Activated CD4-positive, CD25-positive, alpha-beta regulatory T cell treated with anti-CD3 and anti-CD28 coated beads, Interleukin-2, amount 50 U/mL, for 16 hours (primary cell): ENCODE measurements at places on chromosomes 16 and 17.

DNA sequence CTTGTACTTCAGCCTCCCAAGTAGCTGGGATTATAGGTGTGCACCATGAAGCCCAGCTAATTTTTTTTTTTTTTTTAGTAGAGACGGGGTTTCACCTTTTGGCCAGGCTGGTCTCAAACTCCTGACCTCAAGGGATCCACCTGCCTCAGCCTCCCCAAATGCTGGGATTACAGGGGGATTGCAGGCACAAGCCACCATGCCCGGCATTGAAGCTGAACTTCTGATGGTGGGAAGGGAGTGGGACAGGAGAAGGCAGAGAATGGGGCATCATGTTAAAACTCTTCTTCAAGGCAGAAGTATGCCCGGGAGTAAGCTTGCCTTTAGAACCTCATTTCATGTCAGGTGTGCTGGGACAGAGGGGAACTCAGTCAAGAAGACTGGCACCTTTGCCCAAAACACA is 48.6 kb upstream of the ZFHX3 start:
- no peak for DNase-seq

GRCh38 chr16:17312094-17312710 is 158.6 kb downstream of the XYLT1 start:
- no peak for DNase-seq

- DNase-seq = no peak
Measured at GRCh38 chr17:4559966-4560365, 411 bp downstream of the GGT6 start.

DNA sequence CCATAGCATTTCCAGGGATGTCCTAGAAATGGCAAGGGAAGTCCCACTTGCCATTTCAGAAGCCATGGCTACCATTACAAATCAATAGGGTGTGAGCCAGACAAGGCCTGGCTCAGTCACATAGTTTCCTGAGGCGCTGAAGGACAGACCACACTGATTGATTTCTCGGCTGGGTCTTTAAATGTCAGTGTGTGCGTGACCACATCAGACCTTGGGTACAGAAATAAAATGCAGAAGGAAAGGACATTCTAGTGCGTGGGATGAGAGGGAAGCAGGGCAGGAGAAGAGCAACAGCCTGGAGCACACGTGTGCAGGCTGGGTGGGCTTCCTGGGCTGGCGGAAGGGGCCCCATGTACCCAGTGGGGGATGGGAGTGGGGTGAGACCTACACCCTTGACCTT is 58.7 kb upstream of the LYRM9 start:
- no peak for DNase-seq

DNA sequence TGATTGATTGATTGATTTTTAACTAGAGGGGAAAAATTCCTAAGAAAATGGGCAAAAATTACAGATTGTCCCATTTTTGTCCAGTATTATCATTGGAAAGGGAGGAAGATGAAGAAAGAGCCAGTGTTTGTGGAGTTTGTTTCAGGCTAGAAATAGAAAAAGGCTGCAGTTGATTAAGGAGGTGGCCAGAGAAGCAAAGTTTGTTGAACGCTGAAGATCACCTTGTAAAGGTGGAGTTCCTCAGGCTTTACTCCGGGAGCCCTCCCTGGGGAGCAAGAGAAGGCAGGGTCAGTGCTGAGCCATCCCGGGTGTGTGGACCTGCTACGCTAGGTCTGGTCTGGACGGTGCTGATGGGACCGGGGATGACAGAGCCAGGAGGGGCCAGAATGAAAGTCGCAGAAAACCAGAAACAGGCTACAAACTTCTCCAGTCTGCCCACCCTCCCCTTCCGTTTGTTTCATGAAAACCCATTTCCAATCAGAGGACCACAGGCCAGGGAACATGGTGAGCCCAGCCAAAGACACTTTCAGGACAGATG is 222.6 kb upstream of the FOXF1 start:
- no peak for DNase-seq

DNA sequence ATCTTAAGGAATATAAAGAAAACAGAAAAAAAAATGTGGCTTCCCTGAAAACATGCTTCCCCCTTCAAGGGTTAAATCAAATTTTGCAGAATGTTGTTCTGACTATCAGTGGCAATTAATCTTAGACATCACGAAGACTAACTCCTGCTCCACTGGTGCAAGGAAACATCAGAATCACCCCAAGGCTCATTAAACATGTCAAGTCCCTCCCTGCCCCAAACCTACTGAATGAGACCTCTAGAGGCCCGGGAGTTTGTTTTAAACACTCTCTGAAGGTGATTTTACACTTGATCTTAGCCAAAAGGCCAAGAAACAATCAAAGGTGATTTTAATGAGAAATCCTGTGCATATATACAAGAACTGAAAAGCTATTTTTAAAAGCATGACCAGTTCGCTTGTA is 18.3 kb downstream of the PSME3IP1 start:
- no peak for DNase-seq

DNA sequence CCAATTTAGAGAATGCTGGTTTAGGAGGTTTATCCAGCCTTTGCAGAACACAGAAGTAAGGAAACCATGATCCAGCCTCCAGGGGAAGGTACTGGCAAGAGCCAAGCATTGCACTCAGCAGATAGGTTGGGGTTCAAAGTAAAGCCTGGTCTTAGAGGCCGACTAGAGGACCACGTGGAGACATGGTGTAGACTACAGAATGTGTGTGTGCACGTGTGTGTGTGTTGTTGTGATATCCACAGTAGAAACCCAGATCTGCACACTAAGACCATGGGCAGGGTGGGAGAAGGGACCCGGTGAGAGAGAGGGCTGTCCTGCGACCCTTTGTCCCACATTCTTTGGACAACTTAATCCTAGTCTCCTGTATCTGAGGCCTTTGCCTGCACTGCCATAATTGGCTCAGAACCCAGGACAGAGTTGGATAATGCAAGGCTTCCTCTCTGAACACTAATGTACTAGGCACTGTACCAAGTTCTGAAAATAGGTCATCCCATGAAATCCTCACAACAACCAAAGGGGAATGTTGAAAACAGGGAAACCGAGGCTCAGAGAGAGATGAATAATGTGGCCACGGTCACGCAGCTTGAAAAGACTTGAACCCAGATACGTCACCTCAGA is 325.1 kb upstream of the HSBP1 start:
- DNase-seq = no peak

DNA sequence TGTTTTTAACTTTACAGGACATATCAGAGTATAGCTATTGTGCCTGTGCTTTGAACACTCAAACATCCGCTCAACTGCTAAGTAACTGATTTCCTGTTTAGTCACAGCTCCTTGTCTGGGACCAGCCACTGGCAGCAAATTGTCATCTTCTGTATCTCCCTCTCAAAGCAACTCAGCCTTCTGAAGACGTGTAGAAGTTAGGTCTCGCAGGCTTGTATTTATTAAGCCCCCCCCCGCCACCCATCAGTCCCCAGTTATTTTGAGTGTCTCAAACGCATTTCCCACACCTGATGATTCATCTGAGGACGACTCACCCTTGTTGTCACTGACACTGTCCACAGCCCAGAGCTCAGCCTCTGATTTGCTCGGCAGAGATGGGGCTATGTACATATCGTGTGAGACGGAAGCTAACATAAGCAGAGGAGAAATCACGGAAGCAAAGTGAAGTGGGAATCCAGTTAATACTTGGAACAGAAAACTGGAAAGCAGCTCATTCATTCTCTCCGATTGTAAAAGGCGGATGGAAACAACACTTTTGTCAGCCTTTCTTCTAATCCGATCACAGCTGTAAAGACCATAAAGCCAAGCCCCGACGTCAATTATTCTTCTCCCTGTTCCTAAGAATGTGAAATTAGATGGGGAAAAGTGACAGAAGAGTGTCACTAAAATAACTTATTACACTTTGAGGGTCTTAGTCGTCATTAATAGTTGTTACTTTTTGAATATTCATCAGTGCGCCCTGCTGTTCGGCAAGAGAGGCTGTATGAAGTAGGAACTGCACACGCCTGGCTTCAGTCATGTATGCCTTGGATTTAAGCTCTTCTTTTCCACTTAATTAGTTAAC is 64.2 kb downstream of the PITPNC1 start:
- DNase-seq = peak; percentile 52

DNA sequence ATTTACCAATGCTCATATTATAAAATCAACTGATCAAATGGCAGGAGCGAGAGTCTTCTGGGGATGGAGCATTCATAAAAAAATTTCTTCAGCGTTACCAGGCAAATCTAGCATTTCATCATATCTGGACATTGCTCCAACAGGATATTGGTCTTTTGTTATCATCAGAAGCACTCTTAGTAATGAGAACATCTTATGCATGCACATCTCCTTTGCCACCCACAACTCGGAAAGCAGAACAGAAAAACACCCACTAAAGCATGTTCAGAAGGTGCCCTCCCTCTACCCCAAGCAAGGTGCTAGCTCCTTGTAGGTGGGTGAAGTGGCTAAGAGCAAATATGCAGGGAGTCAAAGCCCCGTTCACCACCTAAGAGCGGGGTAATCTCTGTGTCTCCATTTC is 18.9 kb downstream of the ARHGAP17 start:
- DNase-seq = no peak

- no peak for DNase-seq
Measured at GRCh38 chr17:78384479-78385175, 6.2 kb downstream of the PGS1 start.

DNA sequence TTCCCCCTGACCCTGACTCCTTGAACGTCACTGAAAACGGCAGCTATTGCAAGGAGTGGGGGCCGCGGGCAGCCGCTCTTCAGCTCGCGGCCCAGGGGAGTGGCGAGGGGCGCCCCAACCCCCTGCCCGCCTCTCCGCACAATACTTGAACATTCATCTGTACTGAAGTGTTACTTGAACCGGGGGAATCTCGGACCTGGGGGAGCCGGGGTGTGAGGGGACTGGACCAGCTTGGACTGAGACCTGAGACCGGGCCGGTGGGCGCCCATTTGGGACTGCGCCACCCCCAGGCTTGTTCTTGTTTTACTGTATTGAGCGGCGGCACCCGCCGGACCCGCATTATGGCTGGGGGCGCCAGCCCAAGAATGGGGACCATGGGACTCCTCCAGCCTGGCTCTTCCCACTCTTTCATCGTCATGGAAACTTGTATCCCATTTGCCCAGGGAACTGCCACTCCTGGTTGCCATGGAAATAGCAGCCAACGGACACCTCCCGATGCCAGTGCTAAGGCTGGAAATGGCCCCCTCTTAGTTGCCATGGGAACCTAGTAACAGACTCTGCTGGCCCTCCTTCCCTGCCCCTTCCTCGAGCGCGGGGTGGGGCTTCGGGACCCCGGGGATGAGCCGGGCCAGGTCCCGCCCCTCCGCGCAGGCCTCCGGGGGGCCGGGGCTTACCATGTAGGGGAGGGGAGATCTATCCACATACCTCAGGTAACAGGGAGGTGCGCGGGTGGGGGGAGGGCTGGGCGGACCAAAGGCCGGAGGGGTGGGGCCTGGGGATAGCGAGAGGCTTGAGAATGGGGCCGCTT is 805 bp upstream of the ORAI3 start:
- no peak for DNase-seq

- no peak for DNase-seq
Measured at GRCh38 chr16:51716195-51716594, 565.1 kb upstream of the SALL1 start.

GRCh38 chr16:4270091-4270490 is 2.7 kb downstream of the TFAP4 start:
- DNase-seq = no peak

DNA sequence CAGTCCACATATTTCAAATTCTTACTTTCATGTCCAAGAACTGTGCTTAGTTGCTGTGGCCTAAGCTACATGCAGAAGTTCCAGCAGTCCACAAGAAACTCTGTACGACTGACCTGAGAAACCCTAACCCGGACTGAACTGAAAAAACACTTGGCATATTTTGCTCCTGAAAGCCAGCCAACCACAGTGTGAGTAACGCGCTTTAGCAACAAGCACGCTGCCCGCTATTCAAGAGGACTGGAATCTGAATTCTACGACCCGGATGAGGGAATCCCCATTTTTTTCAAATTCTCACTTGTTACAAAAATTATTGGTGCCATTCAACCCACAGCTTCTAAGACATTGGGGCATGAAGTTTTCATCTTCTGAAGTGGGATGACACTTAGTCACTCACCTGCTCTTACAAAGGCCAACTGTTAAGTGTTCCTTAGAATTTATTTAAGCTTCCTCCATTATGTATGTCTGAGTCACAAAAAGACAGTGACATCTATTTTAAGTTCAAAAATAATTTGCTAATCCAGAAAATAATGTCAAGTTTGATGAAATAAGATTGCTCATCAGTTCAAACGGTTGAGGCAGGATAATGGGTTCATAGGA is 78.7 kb downstream of the CDYL2 start:
- DNase-seq = no peak

GRCh38 chr16:79607587-79607986 is 7.0 kb upstream of the MAF start:
- no peak for DNase-seq

DNA sequence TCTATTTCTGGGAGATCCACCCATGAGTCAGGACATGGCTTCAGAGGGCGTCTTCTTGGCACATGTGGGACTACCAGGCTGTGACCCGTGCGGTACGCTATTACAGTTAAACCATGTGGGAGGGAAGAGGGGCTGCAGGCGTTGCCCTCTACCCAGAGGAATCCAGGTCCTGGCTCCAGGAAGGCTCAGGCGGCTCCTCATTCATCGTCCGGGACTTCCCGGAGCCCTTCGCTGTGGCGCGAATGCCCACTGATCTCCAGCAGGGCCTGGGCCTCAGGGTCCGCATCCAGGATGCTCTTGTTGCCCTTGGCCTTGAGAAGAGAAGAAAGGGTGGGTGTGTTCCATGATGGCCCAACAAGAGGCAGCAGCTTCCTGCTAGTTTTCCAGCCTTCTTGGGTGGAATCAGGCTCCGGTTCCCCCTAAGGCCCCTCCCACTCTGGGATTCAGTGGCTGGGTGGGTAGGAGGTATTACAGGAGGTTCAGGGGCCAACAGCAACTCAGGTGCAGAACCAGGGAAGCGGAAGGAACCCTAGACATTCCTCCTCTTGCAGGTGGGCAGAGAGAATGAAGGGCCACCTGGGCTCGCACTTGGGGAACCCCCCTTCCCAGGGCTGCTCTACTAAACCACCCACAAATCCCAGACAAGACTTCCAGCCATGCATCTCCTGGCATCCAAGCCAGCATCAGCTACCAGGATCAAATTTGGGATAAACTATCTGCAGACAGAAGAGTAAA is 24.6 kb downstream of the MEAK7 start:
- no peak for DNase-seq

GRCh38 chr17:27492470-27492869 is 36.2 kb downstream of the KSR1 start:
- no peak for DNase-seq

DNA sequence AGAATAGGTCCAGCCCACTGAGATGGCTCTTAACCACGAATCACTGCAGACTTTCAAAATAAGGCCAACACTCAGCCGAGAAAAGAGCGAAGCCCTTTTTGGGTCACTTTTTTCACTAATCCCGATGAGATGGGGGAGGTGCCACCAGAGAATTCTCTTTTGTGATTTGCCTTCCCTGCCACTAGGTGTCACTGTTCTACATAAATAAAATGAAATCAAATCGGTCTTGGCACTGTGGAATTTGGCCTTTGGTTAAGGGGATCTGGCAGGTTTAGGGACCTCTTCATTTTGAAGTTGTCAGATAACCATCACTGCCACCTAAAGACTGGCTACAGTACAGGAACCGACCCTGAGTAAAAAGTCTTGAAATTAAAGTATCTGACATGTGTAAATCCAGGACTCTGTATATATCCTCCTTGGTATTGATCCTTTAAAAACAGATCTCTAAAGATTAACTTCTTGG is 147.0 kb downstream of the HS3ST4 start:
- DNase-seq = no peak

GRCh38 chr17:52383493-52384100 is 225.1 kb upstream of the CA10 start:
- no peak for DNase-seq

- no peak for DNase-seq
Measured at GRCh38 chr17:31052187-31052889, 42.4 kb upstream of the NF1 start.

GRCh38 chr17:73625991-73626673 is 18.1 kb downstream of the SDK2 start:
- DNase-seq = no peak
